ENCODE measurements at places on chromosomes 16 and 17. TPM values are rescaled to one million over a fixed set of nuclear protein-coding genes. Genes with fewer than 3 reads are reported as not detected.

DNA sequence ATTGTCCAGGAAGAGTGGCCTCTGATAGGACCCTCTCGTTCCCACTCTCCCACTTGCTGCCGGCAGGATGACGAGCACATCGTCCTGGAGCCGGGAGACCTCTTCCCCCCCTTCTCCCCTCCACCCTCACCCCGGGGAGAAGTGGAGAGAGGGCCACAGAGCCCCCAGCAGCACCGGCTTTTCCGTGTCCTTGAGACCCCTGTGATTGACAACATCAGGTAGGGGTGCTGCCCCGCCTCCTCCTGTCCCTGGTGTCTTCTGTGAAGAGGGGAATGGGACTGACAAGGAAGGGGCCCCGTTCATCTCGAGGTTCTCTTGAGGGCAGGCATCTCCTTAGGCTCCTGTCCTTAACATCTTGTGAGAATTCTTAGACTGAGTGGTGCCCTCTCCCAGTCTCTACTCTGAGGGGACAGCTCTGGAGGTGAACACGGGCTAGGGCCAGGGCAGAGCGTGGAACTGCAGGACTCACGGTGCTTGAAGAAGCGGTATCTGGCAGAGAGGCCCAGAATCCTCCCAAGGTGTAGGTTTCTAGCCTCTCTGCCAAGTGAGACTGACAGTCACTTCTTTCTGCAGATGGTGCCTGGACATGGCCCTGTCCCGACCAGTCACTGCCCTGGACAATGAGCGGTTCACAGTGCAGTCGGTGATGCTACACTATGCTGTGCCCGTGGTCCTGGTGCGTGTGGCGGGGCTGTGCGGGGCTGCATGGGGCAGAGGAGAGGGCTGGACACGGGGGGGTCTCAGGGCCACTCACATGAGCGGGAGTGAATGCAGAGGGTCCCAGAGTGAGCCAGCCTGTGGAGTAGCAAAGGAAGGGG lies 26.4 kb downstream of the CASKIN2 start:
- DNase-seq, result no peak

The SNX11 gene
- 20.7 TPM for total RNA-seq

The TMEM220 gene
- total RNA-seq, result 20.8 TPM

The UNC45B gene
- total RNA-seq, result not detected

The NLRC3 gene
- 1.2 TPM for total RNA-seq

The PPL gene
- total RNA-seq, result 10.9 TPM
